ENCODE measurements at places on chromosomes 12 and 14.

DNA sequence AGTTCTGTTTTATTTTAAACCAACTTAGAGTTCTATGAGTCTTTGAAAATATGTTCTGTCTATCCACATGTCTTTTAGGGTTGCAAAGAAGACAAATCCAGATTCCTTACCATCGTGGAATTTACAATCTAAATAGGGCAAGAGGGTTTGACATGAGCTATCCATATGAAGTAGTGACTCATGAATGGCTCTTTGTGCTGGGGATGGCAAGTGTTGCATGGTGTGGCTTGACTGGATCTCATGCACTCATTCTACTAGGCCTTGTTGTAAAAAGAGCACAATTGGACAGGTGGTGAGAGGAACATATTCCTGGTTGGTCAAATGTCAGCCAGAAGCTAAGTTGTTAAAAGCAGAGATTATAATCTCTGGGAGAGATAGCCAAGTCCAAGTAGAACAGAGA, 509.1 kb downstream of the DIO2 start:
- DNase-seq: no peak

DNA sequence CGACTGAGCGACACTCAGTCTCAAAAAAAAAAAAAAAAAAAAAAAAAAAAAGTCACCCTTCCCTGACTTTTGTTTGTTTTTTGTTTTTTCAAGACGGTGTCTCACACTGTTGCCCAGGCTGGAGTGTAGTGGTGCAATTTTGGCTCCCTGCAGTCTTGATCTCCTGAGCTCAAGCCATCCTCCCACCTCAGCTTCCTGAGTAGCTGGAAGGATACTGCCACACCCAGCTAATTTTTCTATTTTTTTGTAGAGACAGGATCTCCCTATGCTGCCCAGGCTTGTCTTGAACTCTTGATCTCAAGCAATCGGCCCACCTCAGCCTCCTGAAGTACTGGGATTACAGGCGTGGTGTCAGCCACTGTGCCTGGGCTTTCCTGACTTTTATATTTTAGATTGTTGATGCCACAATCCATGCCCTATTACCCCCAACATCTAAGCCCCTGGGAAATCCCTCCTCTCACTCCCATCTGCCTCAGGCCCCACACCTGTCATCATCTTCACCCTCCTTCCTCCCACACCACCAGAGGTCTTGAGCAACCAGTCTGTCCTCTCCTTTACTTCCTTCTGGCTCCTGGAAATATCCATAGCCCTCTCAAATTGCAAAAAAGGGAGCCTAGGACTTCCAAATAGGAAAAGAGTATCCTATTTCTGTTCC, 7.8 kb downstream of the IKZF4 start:
- DNase-seq: no peak

DNA sequence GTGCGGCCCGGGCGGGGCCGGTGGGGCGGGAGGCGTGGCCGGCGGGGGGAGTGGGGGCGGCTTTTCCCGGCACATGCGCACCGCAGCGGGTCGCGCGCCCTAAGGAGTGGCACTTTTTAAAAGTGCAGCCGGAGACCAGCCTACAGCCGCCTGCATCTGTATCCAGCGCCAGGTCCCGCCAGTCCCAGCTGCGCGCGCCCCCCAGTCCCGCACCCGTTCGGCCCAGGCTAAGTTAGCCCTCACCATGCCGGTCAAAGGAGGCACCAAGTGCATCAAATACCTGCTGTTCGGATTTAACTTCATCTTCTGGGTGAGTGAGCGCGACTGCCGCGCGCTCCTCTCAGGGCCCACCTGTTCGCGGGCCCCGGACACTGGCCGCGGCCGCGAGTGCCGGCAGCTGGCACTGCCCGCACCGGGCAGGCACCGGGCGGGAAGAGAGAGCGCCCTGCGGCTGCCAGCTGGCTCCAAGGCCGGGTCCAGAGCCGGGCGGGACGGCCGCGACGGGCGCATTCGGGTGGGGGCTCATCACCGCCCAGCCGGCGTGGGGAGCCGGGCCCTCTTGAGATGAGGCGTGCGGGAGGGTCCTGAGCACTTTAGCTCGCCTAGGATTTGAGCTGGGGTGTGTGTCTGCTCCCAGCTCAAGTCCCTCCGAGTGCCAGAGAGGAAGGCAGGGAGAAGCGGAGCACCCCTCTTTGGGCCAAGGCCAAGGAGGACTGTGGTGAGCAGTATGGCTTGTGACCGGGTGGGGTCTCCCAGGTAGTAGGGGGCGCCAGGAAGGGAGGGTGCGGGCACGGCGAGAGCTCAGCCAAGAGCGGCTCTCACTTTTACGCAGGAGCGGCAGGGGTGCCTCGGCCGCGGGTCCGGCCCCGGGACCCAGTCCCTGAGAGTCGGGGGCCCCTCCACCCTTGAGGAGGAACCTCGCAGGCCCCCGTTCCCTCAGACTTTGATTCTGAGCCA, at the start of gene CD9:
CD9 (plus strand) TSS at position 145 of the 957 bp plus-strand sequence; CDS start at position 245, 100 bp downstream.
- peak; percentile 28 for DNase-seq

DNA sequence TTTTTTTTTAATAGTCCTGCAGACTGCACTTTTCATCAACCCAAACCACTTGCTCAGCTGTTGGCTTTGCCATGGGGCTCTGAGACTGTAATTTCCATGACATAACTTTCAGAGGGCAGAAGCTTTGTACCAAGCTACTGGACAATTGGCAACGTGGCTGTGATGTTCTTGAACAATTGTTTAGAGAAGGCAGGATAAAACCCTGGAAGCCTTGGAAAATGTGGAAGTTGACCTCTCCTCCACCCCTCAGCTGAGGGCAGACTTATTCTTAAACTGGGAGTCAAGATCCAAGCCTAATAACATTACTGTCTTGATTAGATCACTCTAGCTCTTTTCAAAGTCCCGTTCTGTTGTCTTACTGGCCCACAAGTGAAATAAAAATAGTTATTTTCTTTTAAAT, 2.2 kb downstream of the OR4E1 start:
- no peak for DNase-seq
